ENCODE measurements at places on chromosomes 4 and X.

GRCh38 chrX:65994519-65995506 is 45.1 kb downstream of the VSIG4 start:
- peaks cover 3% of the 10 kb centered on the region for H3K27me3 ChIP-seq
- no peak overlapping the region for H3K4me3 ChIP-seq
- H3K27ac ChIP-seq, result no peak overlapping the region

GRCh38 chrX:1212532-1212931 is at the start of gene CRLF2:
CRLF2 (minus strand) TSS chrX:1212649; CDS start chrX:1212634, 15 bp downstream.
- H3K36me3 ChIP-seq, result no peaks in the 10 kb centered on the region
- no peak within 1 kb of the TSS for H3K27ac ChIP-seq
- H3K4me3 ChIP-seq, result no peak within 1 kb of the TSS
- no peak for DNase-seq
- peaks cover 7% of the 10 kb centered on the region for H3K4me1 ChIP-seq

- no peaks in the 10 kb centered on the region for H3K36me3 ChIP-seq
- H3K4me3 ChIP-seq, result no peak overlapping the region
- no peak for DNase-seq
- H3K4me1 ChIP-seq, result no peaks in the 10 kb centered on the region
- H3K27ac ChIP-seq, result no peak overlapping the region
- H3K27me3 ChIP-seq, result no peaks in the 10 kb centered on the region
Observed at GRCh38 chr4:178140326-178140915, 698.2 kb upstream of the AGA start.

DNA sequence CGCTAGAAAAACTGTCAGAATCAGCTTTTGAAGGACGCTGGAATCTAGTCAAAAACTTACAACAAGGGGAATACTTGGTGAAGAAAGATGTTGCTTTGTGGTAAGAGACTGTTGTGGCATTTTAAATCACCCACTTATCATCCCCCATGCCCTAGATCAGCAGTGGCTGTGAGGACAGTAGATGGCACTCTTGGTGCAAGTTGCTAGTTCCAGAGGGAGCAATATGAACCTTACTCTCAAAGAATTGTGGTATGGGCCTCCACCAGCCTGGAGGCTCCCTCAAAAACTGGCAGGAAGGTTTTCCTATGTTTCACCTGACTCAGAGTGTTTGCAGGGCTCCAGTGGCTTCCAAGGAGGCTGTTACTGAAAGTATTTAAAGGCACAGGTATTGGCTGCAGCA is 37.7 kb upstream of the SLC16A2 start:
- no peaks in the 10 kb centered on the region for H3K36me3 ChIP-seq
- DNase-seq, result peak; percentile 16
- peaks cover 15% of the 10 kb centered on the region for H3K4me1 ChIP-seq
- no peak overlapping the region for H3K4me3 ChIP-seq
- H3K27ac ChIP-seq, result no peak overlapping the region

GRCh38 chrX:33817266-33817665 is 314.8 kb downstream of the FAM47A start:
- no peak overlapping the region for H3K4me3 ChIP-seq
- no peaks in the 10 kb centered on the region for H3K36me3 ChIP-seq
- no peak for DNase-seq

DNA sequence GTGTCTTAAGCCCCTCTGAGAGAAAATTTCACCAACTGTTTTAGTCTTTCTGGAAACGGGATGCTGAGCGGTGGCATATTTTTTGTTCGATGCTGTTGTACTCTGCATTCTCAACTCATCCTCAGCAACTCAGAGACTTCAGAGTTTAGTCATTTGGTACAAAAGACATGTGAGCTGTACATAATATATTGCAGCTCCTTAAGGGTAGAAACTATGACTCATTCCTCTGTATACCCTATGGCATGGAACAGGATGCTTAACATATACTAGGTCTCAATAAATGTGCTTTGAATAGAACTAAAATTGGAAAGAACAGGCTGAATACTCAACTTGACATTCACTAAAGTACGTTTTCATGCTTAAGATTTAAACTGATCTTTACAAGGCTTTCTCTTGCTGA is 130.5 kb upstream of the SLITRK2 start:
- H3K36me3 ChIP-seq, result no peaks in the 10 kb centered on the region
- no peaks in the 10 kb centered on the region for H3K27me3 ChIP-seq
- no peak for DNase-seq
- H3K27ac ChIP-seq, result no peak overlapping the region
- no peaks in the 10 kb centered on the region for H3K4me1 ChIP-seq
- no peak overlapping the region for H3K4me3 ChIP-seq

DNA sequence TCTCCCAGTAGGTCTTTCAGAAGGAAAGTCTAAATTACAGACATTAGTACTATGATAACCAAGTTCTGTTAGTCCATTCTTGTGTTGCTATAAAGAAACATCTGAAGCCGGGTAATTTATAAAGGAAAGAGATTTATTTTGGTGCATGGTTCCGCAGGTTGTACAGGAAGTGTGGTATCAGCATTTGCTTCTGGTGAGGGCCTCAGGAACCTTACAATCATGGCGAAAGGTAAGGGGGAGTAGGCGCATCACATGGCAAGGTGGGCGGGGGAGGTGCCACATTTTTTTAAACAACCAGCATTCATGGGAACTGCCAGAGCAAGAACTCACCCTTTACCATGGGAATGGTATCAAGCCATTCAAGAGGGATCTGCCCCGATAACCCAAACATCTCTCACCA is 26.2 kb upstream of the USP46 start:
- no peak overlapping the region for H3K4me3 ChIP-seq
- H3K27me3 ChIP-seq, result peaks cover 5% of the 10 kb centered on the region
- H3K4me1 ChIP-seq, result no peaks in the 10 kb centered on the region
- no peak for DNase-seq
- no peak overlapping the region for H3K27ac ChIP-seq
- no peaks in the 10 kb centered on the region for H3K36me3 ChIP-seq

DNA sequence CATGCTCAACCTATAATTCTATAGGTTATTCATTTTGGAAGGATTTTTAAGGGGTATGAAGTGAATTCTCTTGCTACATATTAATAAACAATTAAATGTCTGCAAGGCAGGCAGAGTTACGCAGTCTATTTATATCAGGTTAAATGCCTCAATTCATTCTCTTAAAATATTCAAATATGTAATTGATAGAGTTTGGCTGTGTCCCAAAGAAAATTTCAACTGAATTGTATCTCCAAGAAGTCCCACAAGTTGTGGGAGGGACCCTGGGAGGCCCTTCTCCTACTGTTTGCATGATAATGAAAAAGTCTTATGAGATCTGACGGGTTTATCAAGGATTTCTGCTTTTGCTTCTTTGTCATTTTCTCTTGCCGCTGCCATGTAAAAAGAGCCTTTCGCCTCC is 576.1 kb downstream of the TMA16 start:
- H3K36me3 ChIP-seq, result no peaks in the 10 kb centered on the region
- DNase-seq, result no peak
- no peak overlapping the region for H3K27ac ChIP-seq
- H3K4me1 ChIP-seq, result no peaks in the 10 kb centered on the region
- H3K4me3 ChIP-seq, result no peak overlapping the region

Measured in nephron progenitor cell (in vitro differentiated cells).